ENCODE measurements at places on chromosomes 6 and 20.

DNA sequence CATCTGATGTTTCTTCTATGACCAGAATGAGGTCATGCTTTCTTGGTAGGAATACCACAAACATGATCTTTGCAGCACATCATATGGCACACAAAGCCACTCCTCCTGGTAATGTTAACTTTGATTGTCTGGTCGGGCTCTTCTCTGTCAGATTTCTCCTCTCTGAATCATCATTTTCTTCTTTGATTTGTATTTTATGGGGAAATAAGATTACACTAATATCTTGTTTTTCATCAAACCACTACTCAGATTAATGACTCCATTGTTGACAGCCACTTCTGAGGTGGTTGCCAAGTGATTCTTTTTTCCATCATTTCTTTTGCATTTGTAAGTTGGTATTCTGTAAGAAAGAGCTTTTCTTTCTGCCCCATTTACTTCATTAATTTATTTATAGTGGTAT, 29.5 kb downstream of the TRMT11 start:
- no peak for DNase-seq

DNA sequence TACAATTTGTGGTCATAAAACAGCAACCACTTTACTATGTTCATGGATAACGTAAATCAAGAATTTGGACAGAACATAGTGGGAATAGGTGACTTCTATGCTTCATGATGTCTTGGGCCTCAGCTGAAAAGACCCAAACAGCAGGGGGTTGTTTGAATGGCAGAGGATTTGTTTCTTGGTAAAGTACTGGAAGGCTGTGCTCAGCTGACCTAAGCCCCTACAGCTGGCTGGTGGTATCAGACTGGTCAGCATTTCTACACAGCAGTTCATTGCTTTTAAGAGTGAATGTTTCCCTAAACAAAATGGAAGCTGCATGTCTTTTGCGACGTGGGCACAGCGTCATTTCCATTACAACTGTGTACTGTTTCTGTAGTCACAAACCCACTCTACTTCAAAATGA, 148.5 kb upstream of the DEFB112 start:
- DNase-seq, result no peak

DNA sequence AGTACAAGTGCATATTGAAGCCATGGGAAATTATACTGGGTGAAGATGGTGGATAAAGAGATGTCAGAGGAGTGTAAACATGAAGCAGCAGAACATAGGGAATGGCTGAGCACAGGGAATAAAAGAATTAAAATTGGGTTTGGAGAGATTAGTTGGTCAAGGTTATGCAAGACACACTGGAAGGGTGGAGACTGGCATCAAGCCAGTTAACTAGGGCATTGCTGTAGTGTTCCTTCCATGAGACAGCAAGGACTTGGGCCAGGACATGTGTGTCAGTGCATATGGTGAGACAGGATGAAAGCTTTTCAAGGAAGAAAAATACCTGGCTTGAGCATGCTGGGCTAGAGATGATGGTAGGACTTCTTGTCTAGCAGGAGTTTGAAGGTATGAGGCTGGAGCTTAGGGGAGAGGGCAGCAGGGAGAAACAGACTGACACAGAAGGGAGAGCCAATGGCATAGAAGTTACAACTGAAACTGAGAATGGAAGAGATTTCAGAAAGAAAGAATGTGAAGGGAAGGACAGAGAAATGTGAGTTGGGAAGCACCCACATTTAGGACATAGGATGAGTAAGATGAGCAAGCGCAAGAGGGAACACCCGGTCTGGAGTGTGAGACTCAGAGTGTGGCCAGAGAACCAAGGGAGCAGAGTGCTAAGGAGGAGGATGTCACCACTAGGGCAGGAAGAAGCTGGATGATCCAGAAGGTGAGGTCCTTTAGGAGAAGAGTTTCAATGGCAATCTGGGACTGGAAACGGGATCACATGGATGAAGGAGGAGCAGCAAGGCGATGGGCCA, 14.5 kb upstream of the TMEM170B start:
- DNase-seq, result no peak

GRCh38 chr6:1527073-1527457, 82.7 kb upstream of the FOXC1 start:
- no peak for DNase-seq

DNA sequence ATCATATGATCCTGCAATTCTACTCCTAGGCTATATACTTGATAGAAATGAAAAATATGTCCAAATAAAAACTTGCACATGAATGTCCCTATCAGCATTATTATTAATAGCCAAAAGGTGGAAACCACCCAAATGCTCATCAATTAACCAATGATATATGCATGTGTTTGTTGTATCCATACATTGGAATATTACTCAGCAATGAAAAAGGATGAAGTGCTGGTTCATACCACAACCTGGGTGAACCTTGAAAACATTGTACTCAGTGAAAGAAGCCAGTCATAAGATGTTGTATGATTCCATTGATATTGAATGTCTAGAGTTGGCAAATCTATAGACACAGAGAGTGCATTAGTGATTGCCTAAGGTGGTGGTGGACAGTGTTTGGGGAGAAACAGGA, 267.6 kb downstream of the PRKN start:
- no peak for DNase-seq

DNA sequence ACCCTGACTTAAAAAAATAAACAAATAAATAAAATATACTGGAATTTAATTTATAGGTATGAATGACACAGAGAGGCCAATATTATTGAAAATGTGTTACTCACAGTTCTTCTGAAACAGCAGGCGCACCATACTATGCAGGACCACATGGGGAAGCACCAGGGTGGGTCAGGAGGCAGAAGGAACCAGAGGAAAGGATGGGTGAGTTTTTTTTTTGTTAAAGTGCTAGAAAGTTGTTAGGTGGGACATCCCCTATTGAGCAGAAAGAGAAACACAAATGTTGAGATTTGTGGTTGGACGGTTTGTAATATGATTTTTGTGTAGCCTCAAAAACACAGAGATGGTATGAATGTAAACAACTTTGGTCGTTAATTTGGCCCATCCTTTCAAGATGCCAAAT, 26.0 kb downstream of the PTPRA start:
- no peak for DNase-seq

GRCh38 chr6:21968411-21968810, 328.4 kb downstream of the PRL start:
- DNase-seq, result no peak

GRCh38 chr6:65450451-65450850, 256.6 kb downstream of the EYS start:
- DNase-seq, result no peak

- DNase-seq, result peak; percentile 55
Measured at GRCh38 chr6:120938164-120938875, 396.0 kb downstream of the TBC1D32 start.

DNA sequence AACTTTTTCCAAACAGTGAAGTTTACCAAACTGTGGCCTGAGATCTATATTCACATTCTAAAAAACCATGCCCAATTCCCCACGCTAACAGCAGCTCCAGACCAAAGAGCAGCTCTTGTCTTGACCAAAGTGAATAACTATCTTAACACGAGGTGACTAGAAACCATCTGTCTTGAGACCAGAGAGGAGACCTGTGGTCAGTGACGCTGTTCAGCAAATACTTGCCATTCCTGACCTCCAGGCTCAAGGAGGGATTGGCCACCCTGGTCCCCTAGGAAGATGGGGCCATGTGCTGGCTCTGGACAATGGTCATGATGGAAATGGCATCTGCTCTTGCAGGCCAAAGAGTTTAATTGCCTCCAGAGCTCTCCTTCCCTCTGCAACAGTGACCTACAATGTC, 104.4 kb upstream of the CD93 start:
- DNase-seq, result no peak

DNA sequence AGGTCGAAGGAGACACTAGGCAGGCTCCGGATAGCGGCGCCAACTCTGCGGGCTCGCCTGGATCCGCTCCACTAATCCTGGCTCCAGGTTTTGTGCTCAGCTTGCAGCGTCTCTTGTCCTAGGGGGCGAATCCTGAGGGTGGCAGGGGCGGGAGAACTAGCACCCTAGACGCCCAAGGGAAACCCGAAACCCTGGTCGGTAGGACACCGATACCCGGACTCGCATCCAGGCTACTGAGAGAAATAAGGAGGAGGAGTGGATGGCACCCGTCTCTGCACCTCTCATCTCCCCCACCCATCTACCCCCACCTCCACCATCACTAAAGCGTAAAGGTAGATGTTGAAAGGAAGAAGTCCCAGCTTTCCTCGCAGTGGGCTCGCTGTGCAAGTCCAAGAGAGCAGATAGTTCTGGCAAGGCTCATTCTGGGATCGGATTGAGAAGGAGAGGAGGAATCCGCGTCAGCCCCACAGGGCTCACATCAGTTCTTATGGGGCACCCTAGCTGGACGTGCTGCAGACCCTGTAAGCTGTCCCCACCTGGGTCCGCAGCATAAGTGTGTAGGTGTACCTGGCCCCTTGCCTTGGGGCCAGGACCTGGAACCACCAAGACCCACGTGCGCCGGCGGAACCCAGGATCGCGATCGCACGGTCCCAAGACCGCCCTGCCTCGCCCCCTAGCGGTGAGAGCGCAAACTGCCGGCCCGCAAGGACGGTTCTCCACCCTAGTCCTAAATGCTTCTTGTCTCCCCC, 6.9 kb downstream of the SLC32A1 start:
- DNase-seq, result peak; percentile 56

DNA sequence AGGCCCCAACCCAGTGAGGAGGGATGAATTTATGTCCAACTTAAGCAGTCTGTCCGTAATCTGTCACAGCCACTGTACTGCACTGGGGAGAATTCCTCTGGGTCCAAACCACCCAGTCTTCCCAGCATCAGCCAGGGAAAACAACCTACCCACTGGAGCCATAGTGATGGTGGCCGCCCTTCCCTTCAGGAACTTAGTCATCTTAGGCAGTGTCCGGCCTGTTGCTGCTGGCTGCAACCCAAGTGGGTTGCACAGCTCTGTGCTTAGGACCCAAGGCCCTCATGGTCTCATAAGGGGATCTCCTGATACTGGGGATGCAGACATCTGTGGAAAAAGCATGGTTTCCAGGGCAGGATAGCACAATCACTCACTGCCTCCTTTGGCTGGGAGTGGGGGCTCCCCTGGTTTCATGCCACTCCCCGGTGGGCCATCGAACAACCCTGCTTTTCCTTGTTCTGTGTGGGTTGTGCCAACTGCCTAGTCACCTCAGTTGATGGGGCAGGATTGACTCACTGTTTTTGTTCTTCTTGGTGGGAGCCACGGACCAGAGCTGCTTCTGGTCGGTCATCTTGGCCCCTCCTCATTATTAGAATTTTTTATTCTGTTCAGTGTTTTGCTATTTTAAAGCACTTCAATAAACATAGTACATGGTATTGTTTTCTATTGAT, 591.9 kb downstream of the DOK5 start:
- no peak for DNase-seq

DNA sequence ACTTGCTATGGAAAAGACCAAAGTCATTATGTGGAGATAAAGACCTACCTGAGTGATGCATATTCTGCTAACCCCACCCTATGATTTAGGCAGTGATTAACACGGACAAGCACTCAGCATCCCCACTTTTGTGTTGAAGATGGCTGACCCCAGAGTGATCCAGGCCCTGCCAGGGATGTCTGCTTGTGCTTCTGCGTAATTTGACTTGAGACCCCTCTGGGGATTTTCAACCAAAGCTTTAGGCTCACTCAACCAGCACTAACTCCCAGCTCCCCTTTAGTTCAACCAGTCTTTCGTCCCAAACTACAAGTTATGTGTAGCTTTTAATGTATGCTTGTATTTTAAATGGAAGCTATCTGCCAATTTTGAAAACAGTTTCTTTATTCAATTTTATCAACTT, 538.0 kb upstream of the ID4 start:
- no peak for DNase-seq

DNA sequence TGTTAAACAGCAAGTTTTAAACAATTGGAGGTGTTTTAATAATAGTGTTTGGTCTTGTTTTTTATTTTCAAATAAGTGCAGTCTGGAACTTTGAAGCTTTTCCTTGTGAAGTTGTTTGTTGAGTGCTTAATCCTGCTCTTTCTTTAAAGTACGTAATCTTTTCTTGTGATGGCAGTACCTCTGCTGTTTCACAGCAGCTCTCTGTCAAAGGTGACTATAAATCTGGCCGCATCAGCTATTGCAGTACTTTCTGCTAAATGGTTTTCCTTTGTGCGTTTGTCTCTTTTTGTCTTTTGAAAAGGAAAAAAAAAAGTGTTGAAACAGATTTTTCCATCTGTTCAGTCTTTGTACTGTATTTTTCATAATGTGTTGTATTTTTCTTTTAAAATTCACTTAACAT, 12.7 kb downstream of the STXBP5 start:
- no peak for DNase-seq

- DNase-seq, result no peak
Measured at GRCh38 chr6:117227245-117227962, 38.0 kb upstream of the VGLL2 start.

- no peak for DNase-seq
Measured at GRCh38 chr6:81049425-81050042, 702.9 kb downstream of the TENT5A start.

GRCh38 chr20:51362254-51362653, 180.3 kb downstream of the NFATC2 start:
- no peak for DNase-seq

DNA sequence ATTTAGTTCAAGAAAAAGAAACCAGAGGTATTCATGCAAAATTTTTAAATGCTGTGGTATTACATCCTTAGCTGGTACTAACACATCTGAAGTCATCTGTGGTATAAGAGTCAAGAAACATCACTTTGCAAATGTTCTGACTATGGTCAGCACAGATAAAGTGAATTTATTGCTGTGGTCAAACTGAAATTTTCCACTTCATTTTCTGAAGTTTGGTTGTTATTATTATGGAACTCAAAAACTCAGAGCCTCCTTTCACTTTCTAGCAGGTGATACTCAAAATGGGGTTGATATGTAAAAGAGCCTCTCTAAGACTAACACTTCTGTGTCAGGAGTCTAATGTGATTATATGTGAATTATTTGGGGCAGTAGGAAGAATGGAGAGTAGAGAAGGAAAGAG, 257.8 kb downstream of the RNGTT start:
- DNase-seq, result no peak

DNA sequence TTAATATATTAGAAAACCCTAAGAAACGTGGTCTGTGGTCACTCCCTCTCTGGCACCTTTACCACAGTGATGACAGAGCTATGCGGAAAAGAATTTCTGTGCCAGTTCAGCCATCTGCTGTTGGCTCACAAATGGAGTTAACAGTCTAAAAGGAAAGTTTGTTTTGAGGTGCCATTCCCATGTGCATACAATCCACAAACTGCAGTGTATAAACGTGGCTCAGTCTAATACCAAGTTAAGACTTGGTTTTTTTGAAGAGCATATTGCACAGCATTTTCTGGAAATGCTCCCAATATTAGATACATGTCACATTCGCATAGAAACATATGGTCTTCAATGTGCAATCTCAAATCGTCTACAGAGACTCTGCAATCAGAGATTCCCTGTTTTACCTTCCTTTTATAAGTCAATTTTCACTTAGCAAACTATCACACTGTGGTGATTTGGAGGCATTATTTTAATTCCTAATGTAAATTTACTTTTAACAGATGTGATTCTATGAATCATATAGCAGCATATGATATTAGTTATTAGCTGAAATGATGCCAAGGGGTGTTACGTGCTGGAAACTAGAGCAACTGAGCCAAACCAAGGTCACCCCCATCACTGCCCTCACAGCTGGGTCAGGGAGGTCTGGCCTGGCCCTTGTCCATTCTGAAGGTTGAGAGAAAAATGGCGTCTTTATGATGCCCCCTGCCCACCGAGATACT, 383.5 kb downstream of the PRKN start:
- no peak for DNase-seq

- no peak for DNase-seq
Measured at GRCh38 chr20:58875541-58876134, 23.1 kb downstream of the GNAS start.
